ENCODE measurements at places on chromosomes 13 and 19.

- H3K27me3 ChIP-seq = no peaks in the 10 kb centered on the region
- H3K27ac ChIP-seq = no peak overlapping the region
- no peak overlapping the region for H3K4me3 ChIP-seq
Observed at GRCh38 chr19:2791440-2791839, 6.1 kb downstream of the THOP1 start.

GRCh38 chr13:93843082-93843481 is 616.5 kb downstream of the GPC6 start:
- H3K36me3 ChIP-seq = no peaks in the 10 kb centered on the region
- no peaks in the 10 kb centered on the region for H3K27me3 ChIP-seq

DNA sequence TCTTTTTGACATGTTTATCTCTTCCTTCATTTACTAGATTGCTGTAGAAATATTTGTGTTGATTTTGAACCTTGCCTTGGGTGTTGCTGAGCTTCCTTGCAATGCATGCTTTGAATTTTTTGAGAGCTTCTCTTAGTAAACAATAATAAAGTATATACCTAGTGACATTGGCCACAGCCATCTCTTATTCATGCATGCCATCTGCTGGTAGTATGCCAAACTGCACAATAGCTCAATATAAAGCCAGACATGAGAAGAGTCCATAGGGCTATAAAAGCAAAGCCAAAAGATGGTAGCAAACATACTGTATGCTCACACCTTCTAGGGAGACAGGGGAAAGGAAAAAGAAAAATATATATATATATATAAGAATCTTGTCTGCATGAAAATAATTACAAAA is 18.9 kb upstream of the ZSCAN5A start:
- no peaks in the 10 kb centered on the region for H3K27me3 ChIP-seq
- no peak overlapping the region for H3K27ac ChIP-seq
- no peaks in the 10 kb centered on the region for H3K4me1 ChIP-seq
- H3K36me3 ChIP-seq = no peaks in the 10 kb centered on the region
- DNase-seq = peak; percentile 68

GRCh38 chr19:36125557-36125956 is 10.3 kb downstream of the TBCB start:
- peaks cover 37% of the 10 kb centered on the region for H3K36me3 ChIP-seq
- DNase-seq = no peak
- no peaks in the 10 kb centered on the region for H3K4me1 ChIP-seq

GRCh38 chr13:35530147-35530546 is 53.7 kb upstream of the MAB21L1 start:
- H3K36me3 ChIP-seq = no peaks in the 10 kb centered on the region
- H3K27me3 ChIP-seq = no peaks in the 10 kb centered on the region
- no peak overlapping the region for H3K27ac ChIP-seq
- no peaks in the 10 kb centered on the region for H3K4me1 ChIP-seq

- H3K27ac ChIP-seq = peak overlapping the region; percentile 89
- DNase-seq = no peak
- peaks cover 44% of the 10 kb centered on the region for H3K4me1 ChIP-seq
Observed at GRCh38 chr19:18153556-18154134, 682 bp downstream of the PIK3R2 start.

GRCh38 chr19:38528213-38528755 is 89.5 kb downstream of the MAP4K1 start:
- no peaks in the 10 kb centered on the region for H3K36me3 ChIP-seq
- no peak overlapping the region for H3K4me3 ChIP-seq
- H3K27me3 ChIP-seq = no peaks in the 10 kb centered on the region
- DNase-seq = no peak

GRCh38 chr13:94335761-94336526 is 143.5 kb downstream of the DCT start:
- no peaks in the 10 kb centered on the region for H3K4me1 ChIP-seq
- no peak overlapping the region for H3K4me3 ChIP-seq
- no peaks in the 10 kb centered on the region for H3K36me3 ChIP-seq
- H3K27ac ChIP-seq = no peak overlapping the region
- H3K27me3 ChIP-seq = no peaks in the 10 kb centered on the region

GRCh38 chr19:39997638-39998216 is 867 bp downstream of the ZNF546 start:
- DNase-seq = no peak
- H3K36me3 ChIP-seq = no peaks in the 10 kb centered on the region
- H3K4me1 ChIP-seq = peaks cover 22% of the 10 kb centered on the region
- H3K27me3 ChIP-seq = no peaks in the 10 kb centered on the region
- H3K27ac ChIP-seq = peak overlapping the region; percentile 96
- H3K4me3 ChIP-seq = peak overlapping the region; percentile 63

DNA sequence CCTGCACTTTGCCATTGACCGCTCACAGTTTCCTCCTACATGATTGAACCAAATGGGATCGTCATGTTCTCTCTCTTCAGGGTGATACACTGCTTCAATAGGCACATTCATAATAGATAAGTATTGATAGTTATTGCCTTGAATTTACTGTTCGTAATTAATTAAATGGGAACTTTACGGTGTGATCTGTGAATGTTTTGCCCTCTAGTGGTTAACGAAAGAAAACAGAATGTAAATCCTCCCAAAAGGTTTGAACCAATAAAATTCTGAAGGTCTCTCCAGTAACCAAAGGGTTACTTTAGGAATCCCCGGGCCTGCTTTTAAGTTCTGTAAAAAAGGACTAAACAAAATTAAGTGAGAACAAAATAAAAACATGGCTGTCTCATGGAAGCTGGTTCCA is 389.3 kb downstream of the DACH1 start:
- no peak overlapping the region for H3K4me3 ChIP-seq
- no peak for DNase-seq
- no peaks in the 10 kb centered on the region for H3K4me1 ChIP-seq
- no peaks in the 10 kb centered on the region for H3K27me3 ChIP-seq

GRCh38 chr19:39479916-39480315 is 722 bp upstream of the TIMM50 start:
- H3K27ac ChIP-seq = peak overlapping the region; percentile 86
- DNase-seq = no peak
- H3K27me3 ChIP-seq = no peaks in the 10 kb centered on the region
- H3K36me3 ChIP-seq = peaks cover 27% of the 10 kb centered on the region
- peaks cover 2% of the 10 kb centered on the region for H3K4me1 ChIP-seq

DNA sequence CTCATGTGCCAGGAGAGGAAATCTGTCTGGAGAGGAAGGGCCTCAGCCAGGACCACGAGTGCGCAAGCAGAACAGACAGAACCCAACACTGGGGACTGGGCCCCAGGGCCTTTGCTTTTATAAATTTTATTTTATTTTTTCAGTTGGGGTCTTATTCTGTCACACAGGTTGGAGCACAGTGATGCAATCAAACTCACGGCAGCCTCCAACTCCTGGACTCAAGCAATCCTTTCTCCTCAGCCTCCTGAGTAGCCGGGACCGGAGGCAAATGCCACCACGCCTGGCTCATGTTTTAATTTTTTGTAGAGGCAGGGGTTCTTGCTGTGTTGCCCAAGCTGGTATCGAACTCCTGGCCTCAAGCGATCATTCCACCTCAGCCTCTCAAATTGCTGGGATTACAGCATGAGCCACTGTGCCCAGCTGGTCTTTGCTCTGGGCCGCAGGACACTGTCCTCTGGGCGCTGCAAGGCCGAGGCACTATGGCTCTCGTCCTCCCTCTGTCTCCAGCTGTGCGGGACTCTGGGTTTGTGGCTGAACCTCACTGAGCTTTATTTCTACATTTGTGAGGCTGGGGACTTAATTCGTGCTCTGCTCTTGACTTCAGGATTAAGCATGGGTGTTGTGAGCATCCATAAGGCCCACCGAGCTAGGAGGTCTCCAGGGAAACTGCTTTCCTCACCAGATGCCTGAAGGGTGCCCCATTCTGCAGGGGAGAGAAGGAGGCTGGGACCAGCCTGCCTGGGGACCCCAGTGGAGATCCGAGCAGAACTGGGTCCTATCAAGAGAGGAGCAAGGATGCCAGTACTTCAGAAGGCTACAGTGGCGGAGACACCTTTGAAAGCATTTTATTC is 144.2 kb upstream of the VSTM2B start:
- H3K36me3 ChIP-seq = no peaks in the 10 kb centered on the region
- no peak overlapping the region for H3K4me3 ChIP-seq

GRCh38 chr19:53808710-53809125 is 15.4 kb downstream of the NLRP12 start:
- H3K4me3 ChIP-seq = no peak overlapping the region
- H3K27me3 ChIP-seq = no peaks in the 10 kb centered on the region
- no peaks in the 10 kb centered on the region for H3K4me1 ChIP-seq
- H3K36me3 ChIP-seq = no peaks in the 10 kb centered on the region

DNA sequence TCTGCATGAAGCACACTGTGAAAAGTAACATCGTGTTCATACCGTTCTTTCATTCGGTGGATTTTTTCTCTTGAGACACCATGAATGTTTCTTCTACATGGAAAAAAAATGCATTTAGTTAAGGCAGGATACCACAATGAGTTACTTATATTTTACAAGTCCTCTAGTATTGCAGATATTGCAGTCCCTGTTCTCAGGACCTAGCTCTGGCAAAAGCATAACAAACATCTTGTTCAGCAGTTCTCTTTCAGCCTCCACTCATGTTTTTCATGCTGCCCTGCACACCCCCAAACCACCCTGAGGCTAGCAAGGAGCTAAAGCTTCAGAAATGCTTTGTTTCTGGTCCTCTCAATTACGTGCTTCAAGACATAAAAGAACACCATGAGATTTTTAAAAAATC is 24.8 kb downstream of the N4BP2L1 start:
- H3K36me3 ChIP-seq = peaks cover 3% of the 10 kb centered on the region
- no peaks in the 10 kb centered on the region for H3K4me1 ChIP-seq
- no peaks in the 10 kb centered on the region for H3K27me3 ChIP-seq
- no peak overlapping the region for H3K4me3 ChIP-seq

DNA sequence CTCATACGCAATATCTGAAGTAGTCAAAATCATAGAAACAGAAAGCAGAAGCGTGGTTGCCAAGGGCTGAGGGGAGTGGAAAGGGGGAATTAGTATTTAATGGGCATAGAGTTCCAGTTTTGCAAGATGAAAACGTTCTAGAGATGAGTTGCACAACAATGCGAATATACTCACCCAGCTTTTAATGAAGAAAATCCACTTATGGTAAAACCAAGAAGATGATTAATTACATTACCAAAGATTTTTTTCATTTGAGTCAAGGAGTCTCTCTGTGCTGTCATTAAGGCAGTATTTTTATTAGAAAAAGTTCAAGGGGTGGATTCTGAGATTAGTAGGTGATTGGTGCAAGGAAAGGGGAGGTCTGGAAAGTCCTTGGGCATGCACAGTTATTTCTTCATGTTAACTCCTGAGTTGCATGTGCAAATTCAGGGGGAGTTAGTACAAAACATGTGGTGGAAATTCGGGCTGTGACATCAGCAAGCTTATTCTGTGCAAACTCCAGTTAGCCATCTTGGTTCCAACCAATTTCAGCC is 6.9 kb upstream of the CBY2 start:
- H3K36me3 ChIP-seq = no peaks in the 10 kb centered on the region
- H3K4me1 ChIP-seq = no peaks in the 10 kb centered on the region
- H3K4me3 ChIP-seq = no peak overlapping the region
- H3K27ac ChIP-seq = peak overlapping the region; percentile 45

Data from small intestine (tissue), 16 donors.